ENCODE measurements at places on chromosomes 4 and X.
A peak's percentile ranks its signal among the peaks of the same experiment; 100 is the strongest.

- no peak for DNase-seq
Observed at GRCh38 chr4:118834960-118835569, 861 bp downstream of the SEC24D start.

- DNase-seq = no peak
Observed at GRCh38 chrX:136189222-136189621, 41.9 kb downstream of the FHL1 start.

DNA sequence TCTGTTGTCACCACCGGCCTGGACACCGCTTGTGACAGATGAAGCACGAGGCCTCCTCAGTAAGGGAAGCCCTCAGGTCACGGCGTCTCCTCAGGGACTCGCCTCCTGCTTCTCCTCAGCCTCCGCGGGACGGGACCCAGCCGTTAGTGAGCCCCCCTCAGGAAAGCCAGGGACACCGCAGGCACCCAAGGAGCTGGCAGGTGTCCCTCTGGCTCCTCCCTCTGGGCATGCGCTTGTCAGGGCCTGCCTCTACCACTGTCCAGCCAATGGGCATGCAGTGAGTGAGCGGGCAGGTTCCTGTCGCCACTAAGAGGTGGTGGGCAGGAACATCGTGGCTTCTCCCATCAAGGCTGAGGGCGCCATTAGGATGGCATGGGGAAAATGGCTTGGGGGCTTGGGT lies 23.5 kb upstream of the CT55 start:
- DNase-seq = no peak

- DNase-seq = no peak
Observed at GRCh38 chr4:81326581-81326980, 111.6 kb upstream of the PRKG2 start.

DNA sequence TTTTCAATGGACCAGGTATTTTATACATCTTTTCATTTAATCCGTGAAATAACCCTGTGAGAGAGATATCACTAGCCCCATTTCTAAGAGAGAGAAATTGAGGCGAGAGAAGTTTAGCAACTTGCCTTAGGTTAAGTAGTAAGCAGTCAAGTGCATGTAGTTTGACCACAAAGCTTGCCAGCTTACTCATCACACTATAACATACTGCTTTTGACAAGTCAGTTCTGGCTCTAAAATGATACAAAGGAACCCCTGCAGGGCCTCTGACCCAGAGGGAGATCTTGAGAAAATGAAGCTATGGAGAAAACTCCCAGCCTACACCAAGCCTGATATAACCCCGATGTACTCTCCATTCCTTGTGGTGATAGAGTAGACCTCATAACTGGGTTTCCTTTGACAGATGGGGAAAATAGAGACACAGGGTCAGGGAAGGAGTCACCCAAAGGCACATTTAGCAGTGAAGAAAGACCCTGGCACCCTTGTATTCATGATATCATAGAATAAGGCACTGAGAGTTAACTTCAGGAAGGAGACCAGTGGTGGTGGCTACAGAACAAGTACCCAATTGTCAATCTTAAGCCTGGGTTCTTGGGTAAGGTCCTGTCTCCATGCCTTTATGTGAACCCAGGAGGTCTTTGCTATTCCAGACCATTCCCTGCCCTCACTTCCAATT lies 60.2 kb upstream of the MSN start:
- DNase-seq = no peak

DNA sequence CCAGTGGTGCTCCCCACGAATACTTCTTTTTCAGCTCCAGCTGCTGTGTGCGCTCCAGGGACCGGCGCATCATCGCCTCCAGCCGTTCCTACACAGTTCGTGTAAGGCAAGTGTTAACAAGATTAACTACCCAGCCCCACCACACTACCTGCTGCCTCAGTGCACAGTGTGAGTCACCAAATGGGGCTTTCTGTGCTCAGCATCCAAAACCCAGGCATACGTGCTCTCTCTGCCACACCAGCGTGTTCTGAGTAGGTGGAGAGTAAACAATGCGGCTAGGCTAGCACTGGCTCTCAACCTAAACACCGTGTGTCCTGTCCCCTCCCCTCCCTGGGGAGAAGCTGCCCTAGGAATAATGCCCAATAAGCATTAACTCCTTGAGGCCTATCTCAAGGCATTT lies 60.0 kb downstream of the MAP7D2 start:
- DNase-seq = no peak

DNA sequence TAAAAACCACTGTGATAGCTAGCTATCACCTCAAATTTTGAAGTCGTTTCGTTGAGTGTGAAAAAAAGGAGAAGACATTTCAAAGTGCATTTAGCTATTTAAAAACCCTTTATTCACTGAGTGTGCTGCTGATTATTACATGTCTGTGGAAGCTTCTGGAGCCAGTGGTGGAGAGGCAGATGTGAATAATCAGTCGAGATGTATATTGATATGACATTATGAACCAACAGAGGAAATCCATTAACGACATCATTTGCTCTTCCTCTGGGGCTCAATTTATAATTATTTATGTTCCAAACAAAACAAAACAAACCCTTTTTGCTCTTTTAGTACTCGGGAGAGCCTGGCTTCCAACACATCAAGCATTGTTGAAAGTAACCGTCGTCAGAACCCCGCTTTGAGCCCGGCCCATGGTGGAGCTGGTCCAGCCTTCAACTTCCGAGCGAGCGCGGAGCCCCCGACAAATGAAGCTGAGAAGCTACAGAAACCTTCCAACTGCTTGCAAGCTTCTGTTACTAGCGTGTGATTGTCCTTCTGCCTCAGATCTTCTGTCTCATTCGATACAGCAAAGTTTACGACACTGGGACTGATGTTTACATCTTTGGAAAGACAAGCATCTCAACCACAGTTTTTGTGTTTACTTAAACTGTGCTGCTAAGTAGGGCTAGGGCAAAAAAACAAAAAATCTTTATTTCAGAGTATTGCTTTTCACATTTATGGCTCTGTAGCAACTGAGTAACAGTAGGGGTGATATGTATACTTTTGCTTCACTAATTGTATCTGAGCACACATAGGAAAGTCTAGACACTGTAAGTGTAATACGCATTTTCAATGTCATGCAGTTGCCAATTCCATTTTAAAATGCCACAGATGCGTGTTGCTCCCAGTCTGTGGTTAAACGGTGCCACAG lies 111.9 kb downstream of the STOX2 start:
- DNase-seq = no peak

GRCh38 chr4:41921476-41921875 lies 13.8 kb upstream of the TMEM33 start:
- DNase-seq = no peak

DNA sequence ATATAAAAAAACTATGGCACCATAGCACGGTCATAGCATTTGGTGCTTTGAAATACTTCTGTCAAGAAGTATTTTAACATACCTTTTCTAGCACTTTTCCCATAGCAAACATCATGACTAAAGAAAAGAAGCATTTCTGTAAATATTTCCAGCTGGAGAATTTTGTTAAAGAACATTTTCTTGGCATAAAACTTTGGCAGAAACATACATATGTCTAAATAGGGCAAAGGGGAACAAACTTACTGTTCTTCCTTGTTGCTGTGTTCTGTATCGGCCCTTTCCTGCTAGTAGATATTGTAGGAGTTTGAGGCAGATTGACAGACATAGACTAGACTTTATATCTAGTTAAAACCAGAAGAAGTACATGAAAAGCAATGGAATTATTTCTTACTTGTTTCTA lies 2368.5 kb downstream of the PCDH7 start:
- no peak for DNase-seq

DNA sequence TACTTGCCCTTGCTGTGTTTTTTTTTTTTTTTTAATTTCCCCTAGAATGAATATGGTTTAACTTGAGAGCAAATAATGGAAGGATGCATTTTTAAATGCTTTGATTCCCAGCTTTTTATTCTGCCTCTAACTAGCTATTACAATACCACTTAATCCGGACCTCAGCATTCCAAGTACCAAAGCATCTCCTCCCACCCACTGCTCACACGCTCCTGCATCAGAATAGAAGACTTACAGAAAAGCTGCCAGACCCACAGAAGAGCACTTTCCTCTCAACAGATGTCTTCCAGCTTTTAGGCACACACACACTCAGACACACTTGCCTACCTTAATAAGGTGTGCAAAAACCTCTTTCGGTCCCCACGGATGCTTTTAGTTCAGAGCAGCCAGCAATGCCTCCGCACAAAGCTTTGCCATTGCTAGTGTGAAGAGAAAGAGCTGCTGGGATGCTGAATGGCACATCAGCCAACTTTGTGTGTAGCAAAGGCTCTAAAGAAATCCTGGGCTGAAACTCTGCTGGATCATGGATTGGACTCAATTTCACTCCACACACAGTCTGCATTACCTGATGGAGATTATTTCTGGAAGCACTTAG lies 1056.2 kb downstream of the DMD start:
- DNase-seq = no peak

DNA sequence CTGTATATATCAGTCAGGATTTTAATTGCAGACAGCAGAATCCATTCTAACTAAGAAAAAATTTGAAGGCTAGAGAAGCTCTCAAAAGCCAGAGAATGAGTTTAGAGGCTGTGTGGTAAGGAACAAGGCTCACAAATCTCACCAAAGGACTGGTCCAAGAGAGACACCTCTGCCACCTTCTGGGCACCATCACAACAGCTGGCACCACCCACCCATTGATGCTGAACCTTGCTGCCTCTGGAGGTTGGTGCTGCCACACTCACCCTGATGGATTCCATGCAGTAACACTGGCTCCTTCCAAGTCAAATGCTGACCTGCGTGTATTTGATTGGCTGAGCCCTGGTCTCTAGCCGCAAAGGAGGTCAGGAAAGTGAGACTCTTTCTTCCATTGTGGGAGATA lies 100.8 kb downstream of the BEND2 start:
- no peak for DNase-seq

- no peak for DNase-seq
Observed at GRCh38 chr4:168453146-168453545, 27.1 kb downstream of the DDX60L start.

- no peak for DNase-seq
Observed at GRCh38 chr4:100881283-100881682, 363.5 kb upstream of the EMCN start.

DNA sequence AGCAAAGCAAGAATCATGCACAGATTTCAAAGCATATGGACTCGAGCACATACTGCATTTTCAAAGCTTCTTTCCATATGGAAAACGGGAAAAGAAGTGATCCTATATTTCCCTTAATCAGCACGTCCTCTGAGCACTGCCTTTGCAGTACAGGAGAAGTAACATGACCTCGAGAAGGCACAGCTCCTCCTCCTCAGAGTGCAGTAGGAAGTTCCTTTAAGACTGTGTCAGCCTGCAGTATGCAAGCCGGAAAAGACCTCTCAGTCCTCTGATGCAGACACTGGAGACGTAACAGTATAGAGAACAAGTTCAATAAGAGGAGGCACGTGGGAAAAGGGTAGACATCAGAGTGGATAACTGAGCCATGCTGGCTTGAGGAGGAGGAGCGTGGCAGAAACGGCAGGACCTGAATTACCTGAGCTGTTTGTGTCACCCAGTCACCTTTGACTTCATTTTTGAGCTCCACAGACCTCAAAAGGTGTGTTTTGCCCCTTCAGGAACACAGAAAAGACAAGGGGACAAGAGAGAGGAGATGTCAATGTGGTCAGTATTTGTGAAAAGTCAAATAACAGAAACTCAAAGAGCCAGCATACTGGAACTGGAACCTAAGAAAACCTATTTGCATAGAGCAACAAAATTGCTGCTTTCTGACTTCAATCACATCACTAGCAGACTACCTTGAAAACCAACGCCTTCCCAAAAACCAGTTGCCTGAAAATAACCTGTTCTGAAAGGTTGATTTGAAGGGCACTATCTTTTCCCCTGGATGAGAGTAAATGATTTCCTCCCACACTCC lies 20.8 kb downstream of the IRF2 start:
- no peak for DNase-seq

- peak; percentile 40 for DNase-seq
Observed at GRCh38 chrX:68498044-68498507, 775 bp upstream of the YIPF6 start.
